ENCODE measurements at places on chromosomes 2 and 18. TPM values are rescaled to one million over a fixed set of nuclear protein-coding genes. Genes with fewer than 3 reads are reported as not detected.

Gene REEP1
- total RNA-seq = 55.2 TPM

Gene IKZF2
- total RNA-seq = 8.8 TPM

Gene TUBA3E
- not detected for total RNA-seq

Gene D2HGDH
- total RNA-seq = 18.8 TPM

Gene SLC14A1
- total RNA-seq = 2.2 TPM

Gene SERPINB7
- not detected for total RNA-seq

Gene GPR39
- total RNA-seq = not detected
